ENCODE measurements at places on chromosomes 16 and 17. TPM values are rescaled to one million over a fixed set of nuclear protein-coding genes. Genes with fewer than 3 reads are reported as not detected.
A peak's percentile ranks its signal among the peaks of the same experiment; 100 is the strongest.

The RASD1 gene
- total RNA-seq, result 4.4 TPM

The ASPA gene
- 3.2 TPM for total RNA-seq

GRCh38 chr17:40912486-40913210 lies 24.8 kb downstream of the KRT23 start:
- no peak overlapping the region for H3K27ac ChIP-seq
- H3K36me3 ChIP-seq, result no peaks in the 10 kb centered on the region
- no peak for DNase-seq
- no peak overlapping the region for H3K4me3 ChIP-seq
- no peaks in the 10 kb centered on the region for H3K27me3 ChIP-seq

GRCh38 chr17:70955441-70955840 lies 786.1 kb downstream of the KCNJ2 start:
- no peak overlapping the region for H3K4me3 ChIP-seq
- no peak for DNase-seq
- H3K27ac ChIP-seq, result no peak overlapping the region
- no peaks in the 10 kb centered on the region for H3K36me3 ChIP-seq
- H3K4me1 ChIP-seq, result no peaks in the 10 kb centered on the region

- H3K36me3 ChIP-seq, result no peaks in the 10 kb centered on the region
- peaks cover 39% of the 10 kb centered on the region for H3K4me1 ChIP-seq
- peak; percentile 78 for DNase-seq
- no peak overlapping the region for H3K27ac ChIP-seq
- H3K27me3 ChIP-seq, result no peaks in the 10 kb centered on the region
These were observed 501.6 kb upstream of the PSMD7 start for GRCh38 chr16:73794994-73795393.

DNA sequence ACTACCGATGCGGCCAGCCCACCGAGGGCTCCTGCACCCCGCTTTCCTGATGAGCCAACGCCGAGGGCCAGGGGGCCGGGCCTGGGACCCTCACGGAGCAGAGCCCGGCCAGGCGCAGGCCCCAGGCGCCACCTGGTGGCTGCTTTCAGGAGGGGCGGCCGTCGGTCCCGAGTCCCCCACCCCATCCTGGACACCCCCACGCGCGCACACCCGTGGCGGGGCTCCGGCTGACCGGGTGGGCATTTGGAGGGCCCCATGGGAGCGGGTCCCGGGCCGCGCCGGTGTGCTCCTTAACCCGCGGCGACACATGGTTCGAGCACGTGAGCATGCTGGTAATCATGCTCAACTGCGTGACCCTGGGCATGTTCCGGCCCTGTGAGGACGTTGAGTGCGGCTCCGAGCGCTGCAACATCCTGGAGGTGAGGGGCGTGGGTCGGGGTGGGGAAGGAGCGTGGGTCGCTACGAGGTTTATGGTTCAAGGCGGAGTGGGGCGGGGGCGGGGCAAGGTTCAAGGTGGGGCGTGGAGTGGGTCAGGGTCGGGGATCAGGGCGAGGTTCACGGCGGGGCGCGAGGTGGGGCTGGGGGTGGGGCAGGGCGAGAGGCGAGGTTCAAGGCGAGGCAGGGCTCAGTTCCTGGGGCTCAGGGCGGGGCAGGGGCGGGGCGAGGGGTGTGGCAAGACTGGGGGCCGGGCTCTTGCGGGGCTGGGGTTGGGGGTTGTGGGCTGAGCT lies 30.2 kb downstream of the TPSG1 start:
- no peak overlapping the region for H3K4me3 ChIP-seq
- no peaks in the 10 kb centered on the region for H3K36me3 ChIP-seq
- H3K4me1 ChIP-seq, result no peaks in the 10 kb centered on the region
- no peak for DNase-seq

GRCh38 chr16:86224126-86224525 lies 286.2 kb upstream of the FOXF1 start:
- no peaks in the 10 kb centered on the region for H3K4me1 ChIP-seq
- no peak overlapping the region for H3K27ac ChIP-seq
- DNase-seq, result no peak
- no peaks in the 10 kb centered on the region for H3K36me3 ChIP-seq
- H3K4me3 ChIP-seq, result no peak overlapping the region
- H3K27me3 ChIP-seq, result no peaks in the 10 kb centered on the region

GRCh38 chr17:37791447-37792399 lies 46.9 kb upstream of the HNF1B start:
- H3K4me1 ChIP-seq, result no peaks in the 10 kb centered on the region
- no peak for DNase-seq
- H3K27me3 ChIP-seq, result peaks cover 41% of the 10 kb centered on the region
- no peaks in the 10 kb centered on the region for H3K36me3 ChIP-seq
- no peak overlapping the region for H3K4me3 ChIP-seq
- H3K27ac ChIP-seq, result no peak overlapping the region

DNA sequence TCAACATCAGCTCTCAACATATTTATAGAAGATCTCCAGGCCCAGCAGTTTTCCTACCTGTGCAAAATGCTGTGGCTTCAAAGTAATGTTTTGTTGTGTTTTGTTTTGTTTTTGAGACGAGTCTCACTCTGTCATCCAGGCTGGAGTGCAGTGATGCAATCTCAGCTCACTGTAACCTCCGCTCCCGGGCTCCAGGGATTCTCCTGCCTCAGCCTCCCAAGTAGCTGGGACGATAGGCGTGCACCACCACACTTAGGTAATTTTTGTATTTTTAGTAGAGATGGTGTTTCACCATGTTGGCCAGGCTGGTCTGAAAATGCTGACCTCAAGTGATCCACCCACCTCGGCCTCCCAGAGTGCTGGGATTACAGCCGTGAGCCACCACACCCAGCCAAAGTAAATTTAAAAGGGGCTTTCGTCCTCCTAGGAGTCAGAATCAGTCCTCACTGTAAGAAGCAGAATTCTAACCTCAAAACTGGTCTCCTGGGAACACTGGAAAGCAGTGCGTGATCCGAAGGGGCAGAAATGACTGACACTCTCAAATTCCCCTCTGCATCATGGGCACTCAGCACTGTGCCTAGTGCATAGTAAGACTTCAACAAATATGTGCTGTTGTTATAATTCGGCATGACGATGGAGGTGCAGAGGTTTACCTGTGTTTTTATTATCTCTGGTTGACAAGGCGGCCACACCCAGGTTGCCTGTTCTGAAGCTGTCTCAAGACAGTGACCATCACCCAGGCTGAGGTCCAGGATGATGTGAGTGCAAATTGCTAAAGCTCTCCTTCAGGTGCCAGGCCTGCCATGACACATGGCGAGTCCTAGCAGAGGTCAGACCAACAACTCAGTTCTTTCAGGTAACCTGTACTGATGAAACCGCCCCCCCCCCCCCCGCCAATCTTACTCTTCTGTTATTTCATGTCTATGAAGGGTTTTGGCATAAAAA lies 59.8 kb downstream of the ADCY9 start:
- no peaks in the 10 kb centered on the region for H3K27me3 ChIP-seq
- H3K36me3 ChIP-seq, result no peaks in the 10 kb centered on the region
- no peak overlapping the region for H3K4me3 ChIP-seq
- DNase-seq, result no peak

GRCh38 chr16:27344721-27345120 lies 30.9 kb downstream of the IL4R start:
- no peaks in the 10 kb centered on the region for H3K36me3 ChIP-seq
- H3K27me3 ChIP-seq, result no peaks in the 10 kb centered on the region
- H3K4me1 ChIP-seq, result no peaks in the 10 kb centered on the region
- no peak overlapping the region for H3K4me3 ChIP-seq
- no peak overlapping the region for H3K27ac ChIP-seq

GRCh38 chr16:20799599-20799998 lies 6.7 kb downstream of the ERI2 start:
- H3K36me3 ChIP-seq, result peaks cover 6% of the 10 kb centered on the region
- no peak overlapping the region for H3K27ac ChIP-seq
- no peaks in the 10 kb centered on the region for H3K27me3 ChIP-seq
- no peak for DNase-seq
- peaks cover 2% of the 10 kb centered on the region for H3K4me1 ChIP-seq

GRCh38 chr17:57463103-57463885 lies 207.0 kb downstream of the MSI2 start:
- no peak overlapping the region for H3K4me3 ChIP-seq
- no peak for DNase-seq
- H3K4me1 ChIP-seq, result peaks cover 28% of the 10 kb centered on the region
- no peak overlapping the region for H3K27ac ChIP-seq

GRCh38 chr17:79808763-79809529 lies 12.1 kb upstream of the CBX8 start:
- peaks cover 69% of the 10 kb centered on the region for H3K27me3 ChIP-seq
- no peak for DNase-seq
- no peak overlapping the region for H3K27ac ChIP-seq
- H3K4me3 ChIP-seq, result no peak overlapping the region

Measured in psoas muscle (tissue), 8 donors.